ENCODE measurements at places on chromosomes 12 and 14.

DNA sequence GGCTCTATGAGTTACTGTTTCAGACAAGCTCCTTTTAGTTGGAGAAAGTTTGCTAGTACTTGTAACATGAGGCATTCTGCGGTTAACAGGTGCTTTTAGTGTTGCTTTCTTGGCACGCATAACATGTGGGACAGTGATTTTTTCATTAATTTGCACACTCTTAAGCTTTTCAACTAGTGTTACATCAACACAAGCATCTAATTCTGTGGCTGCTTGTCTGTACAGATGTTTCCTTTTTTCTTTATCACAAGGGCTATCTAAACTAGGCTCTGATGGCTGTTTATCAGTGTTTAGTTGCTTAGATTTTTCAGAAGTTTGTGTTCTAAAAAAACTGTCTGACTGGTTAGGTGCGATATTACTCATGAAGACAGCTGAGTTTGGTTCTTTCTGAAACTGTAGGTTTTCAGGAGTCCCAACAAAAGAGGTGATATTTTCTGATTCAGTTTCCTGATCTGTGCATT, 120.1 kb downstream of the RALGAPA1 start:
- no peak for DNase-seq

DNA sequence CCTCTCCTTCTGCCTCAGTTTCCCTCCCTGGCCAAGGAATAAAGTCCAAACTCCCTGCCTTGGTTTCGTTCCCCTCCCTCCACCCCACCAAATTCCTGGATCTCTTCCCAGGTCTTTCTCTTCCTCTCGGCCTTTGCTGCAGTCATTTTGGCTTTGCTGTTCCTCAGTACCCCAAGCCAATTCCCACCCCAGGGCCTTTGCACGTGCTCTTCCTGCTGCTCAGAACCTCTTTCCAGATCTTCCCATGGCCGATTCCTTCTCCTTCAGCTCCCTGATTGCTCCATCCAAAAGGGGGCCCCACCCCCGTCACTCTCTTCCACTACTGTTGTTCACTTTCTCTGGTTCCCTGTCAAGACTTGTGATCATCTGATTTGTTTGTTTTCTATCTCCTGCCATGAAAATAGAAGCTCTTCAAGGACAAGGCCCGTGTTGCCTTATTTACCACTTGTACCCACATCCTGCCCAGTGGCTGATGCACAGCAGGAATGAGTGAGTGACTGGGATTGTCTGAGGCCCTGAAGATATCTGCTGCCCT, 3.1 kb downstream of the HNF1A start:
- no peak for DNase-seq

GRCh38 chr14:94775091-94775870, 5.4 kb upstream of the GSC start:
- DNase-seq: no peak

- DNase-seq: no peak
These were observed 109.5 kb downstream of the FOXG1 start for GRCh38 chr14:28875934-28876571.

- DNase-seq: no peak
These were observed 20.3 kb downstream of the FANCM start for GRCh38 chr14:45156067-45156466.

- DNase-seq: no peak
These were observed 590.4 kb downstream of the MED13L start for GRCh38 chr12:115687094-115687493.

DNA sequence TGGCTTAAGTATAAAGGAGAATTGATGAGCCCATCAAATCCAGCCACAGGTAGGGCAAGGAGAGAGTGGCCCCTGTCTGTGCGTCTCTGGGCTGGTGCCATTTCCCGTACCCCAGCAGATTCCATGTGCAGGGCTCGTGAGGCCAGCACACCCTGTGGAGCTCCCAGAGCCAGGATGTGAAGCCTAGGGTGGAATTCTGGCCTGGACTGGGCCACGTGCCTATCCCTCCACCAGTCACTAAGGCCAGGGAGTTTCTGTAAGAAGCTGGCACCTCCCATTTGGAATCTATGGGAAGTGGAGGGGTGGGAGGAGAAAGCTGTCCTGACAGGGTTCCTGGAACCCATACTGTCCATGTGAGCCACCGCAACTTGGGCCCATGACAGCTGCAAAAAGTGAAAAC, 148.5 kb downstream of the FOXN3 start:
- DNase-seq: no peak

DNA sequence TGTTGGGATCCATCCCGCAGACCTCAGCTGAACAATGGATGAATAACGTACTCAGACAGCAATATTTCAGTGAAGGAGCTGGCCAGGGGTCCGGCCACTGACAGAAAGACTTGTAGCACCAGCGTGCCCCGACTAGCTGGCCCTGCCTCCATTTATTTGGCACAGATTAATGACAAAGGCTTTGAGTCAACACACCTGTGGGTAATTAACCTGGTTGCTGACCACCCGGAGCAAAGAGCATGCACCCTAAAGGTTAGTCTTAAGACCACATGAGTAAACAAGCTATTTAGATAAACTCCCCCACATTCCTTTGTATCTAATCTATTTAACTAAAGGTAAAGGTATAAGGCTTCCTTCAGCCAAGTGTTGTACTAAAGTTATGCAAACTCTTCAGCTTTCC, 868.6 kb downstream of the LRFN5 start:
- no peak for DNase-seq

GRCh38 chr14:96056509-96057422, 17.6 kb downstream of the C14orf132 start:
- no peak for DNase-seq

DNA sequence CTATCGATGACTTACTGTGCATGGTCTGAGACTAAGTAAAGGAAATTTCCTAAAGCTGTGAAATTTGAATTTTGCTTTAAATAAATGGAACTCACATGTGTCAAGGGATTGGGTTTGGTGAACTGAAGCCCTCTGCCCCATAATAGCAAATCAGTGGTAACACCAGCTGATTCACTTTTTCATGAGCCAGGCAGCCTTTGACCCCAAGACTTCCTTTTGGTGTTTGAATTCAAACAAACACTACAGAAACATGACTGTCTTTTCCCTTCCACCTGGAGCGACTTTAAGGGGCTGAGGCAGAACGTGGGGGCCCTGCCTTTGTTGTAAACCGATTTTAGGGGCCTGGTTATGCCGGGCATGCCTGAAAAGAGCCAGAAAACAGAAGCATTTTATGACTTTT, 28.8 kb downstream of the KCTD10 start:
- DNase-seq: no peak

- no peak for DNase-seq
These were observed 30.8 kb downstream of the GYS2 start for GRCh38 chr12:21573733-21574358.

DNA sequence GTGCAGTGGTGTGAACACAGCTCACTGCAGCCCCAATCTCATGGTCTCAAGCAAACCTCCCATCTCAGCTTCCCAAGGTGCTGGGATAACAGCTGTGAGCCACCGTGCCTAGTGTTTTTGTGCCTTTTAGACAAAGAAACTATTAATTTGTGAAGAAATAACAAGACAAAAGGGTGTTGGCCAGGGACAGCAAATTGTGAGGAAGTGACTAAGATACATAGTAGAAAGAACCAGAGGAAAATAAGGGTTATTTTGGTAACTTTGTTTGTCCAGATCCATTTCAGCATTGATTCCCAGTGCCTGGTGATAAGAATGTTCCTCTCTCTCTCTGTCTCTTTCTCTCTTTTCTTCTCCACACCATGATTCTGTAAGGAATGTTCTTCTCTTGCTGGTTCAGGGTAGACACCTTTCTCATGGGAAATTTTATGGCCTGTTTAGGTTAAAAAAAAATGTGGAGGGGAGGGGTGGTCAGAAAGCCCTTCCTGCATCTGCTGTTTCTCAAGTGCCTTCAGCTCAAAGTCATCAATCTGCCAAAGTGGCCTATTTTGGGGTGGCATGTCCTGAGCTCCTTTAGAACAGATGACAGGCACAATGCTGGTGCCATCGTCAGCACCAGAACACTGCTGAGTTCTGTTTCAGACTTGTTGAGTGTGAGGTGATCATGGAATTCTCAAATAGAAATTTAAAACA, 184.4 kb upstream of the EEA1 start:
- no peak for DNase-seq

DNA sequence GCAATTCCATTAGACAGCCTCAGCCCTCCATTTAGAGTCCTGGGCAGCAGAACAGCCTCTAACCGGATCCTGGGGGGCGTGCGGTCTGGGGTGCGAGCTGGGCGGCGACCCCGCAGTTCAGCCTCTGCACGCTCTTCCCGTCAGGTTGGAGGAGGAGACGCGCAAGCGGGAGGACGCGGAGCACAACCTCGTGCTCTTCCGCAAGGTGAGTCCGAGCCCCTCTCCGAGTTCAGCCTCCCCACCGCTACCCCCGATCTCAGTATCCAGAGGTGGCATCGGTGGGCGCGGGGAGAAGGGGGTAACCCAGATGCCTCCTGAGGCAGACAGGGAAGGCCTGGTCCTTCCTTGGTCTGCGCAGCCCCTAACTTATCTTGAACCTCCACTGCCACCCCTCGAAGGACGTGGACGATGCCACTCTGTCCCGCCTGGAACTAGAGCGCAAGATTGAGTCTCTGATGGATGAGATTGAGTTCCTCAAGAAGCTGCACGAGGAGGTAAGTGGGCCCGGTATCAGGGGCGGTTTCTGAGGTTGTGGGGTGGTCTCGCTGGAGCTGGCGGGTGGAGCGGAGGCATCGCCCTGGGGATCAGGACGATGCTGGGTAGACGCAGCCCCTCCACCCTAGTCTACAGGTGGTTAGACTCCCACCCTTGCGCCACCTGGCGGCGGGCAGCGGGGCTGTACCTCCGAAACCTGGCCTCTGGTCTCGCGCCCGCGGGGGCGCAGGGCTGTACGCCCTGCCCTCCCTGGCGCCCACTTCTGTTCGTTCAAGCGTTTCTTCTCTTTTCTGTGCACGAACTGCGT, 1.3 kb downstream of the PRPH start:
- DNase-seq: peak; percentile 24

DNA sequence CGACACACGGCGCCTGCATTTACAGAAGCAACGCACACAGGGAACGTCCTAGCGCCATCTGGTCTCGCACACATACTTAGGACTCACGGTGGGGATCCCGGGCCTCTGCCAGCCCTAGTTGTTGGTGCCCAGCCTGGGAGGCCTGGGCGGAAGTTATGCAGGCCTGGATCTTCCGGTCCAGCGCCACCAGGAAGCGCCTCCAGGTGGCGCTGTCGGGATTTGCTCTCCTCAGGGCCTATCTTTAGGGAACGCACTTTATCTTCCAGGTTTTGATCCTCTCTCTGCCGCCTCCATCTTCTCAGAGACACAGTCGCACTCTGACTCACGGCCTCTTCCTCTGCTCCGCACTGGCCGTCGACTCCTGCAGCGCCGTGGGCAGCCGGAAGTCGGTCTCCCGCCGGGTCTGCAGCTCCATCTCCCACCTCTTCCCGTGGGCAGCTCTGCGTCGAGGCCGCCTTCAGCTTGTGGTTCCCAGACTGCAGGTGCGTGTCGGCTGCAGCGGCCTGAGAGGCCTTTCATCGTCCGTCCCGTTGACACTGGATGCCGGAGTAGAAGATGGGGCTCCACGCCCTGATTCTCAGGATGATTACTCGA, 760.4 kb downstream of the TMEM121 start:
- DNase-seq: no peak

DNA sequence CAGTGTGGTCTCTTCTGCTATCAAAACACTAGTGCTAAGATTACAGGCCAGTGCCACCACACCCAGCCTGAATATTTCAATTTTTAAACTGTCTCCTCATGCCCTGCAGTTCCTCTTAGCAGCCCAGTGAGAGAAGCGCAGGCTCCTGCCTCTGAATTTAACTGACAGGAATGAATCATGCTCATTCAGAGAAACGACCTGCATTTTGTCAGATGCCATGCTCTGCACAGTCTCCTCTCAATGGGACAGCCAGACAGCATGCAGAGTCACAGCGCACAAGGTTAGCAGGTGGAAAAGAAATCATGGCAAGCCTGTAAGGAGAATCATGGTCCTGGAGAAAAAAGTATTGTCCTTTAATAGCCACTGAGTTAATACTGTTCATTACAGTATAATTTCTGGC, 691.0 kb upstream of the SEL1L start:
- no peak for DNase-seq

DNA sequence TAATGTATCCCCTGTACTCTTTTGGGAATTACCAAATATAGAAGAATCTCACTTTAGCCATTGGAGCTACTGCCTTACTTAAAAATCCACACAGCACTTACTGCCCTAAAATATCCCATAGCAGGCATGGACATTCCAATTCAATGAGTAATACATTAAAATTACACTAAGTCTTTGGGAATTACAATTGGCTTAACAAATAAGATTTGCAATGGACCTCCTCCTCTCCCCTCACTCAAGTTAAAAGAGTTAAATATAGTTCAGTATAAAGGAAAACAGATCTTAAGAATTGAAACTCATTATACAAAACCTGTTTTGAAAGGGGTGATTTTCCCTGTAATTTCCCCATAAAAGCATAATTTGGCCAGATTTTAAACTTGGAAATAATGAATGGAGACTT, 477.1 kb downstream of the SLC16A7 start:
- no peak for DNase-seq

- no peak for DNase-seq
These were observed 174.1 kb upstream of the EEA1 start for GRCh38 chr12:93103154-93103553.

- DNase-seq: no peak
These were observed 5.6 kb upstream of the NFATC4 start for GRCh38 chr14:24362241-24362960.

DNA sequence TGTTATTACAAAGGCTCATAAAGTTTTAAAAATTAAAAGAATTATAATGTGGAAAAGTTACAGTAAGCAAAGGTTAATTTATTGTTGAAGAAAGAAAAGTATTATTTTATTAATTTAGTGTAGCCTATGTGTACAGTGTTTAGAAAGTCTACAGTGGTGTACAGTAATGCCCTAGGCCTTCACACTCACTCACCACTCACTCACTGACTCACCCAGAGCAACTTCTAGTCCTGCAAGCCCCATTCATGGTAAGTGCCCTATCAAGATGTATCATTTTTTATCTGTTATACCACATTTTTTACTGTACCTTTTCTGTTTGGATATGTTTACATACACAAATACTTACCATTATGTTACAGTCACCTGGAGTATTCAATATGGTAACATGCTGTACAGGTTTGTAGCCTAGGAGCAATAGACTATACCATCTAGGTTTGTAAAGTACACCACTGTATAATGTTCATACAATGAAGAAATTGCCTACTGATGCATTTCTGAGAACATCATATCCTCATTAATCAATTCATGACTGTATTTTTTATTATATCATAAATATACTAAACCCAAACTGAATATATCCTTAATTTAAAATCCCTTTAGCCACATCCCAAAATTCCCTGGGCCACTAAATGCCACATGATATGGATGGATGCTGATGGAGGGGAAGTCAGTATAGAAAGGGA, 43.6 kb upstream of the NID2 start:
- DNase-seq: no peak

- no peak for DNase-seq
These were observed 78.6 kb downstream of the CHST11 start for GRCh38 chr12:104535369-104535768.
